ENCODE measurements at places on chromosomes 4 and X.

DNA sequence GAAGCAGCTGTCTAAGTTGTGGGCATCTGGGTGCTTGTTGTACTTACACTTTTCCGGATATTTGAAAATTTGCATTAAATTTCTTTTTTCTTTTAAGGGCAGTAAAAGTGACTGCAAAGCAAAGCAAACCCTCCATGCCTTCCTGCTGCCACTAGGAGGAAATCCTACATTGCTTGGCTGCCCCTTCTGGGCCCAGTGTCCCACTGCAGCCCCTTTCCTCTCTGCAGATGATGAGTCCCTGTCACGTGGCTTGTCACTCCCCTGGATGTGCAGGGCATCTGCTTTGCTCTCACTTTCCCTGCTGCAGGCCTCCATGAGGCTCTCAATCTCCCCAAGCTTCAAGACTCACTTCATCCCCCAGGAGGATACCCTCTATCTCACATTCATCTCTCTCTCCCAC lies 12.7 kb downstream of the TSR2 start:
- DNase-seq = no peak

GRCh38 chr4:46900082-46900481 lies 9.0 kb downstream of the COX7B2 start:
- no peak for DNase-seq

GRCh38 chr4:140710908-140711622 lies 45.1 kb downstream of the TBC1D9 start:
- no peak for DNase-seq

GRCh38 chr4:84218031-84218430 lies 281.1 kb downstream of the NKX6-1 start:
- DNase-seq = no peak

- no peak for DNase-seq
Observed at GRCh38 chrX:31649201-31649600, 577.4 kb upstream of the FTHL17 start.

- DNase-seq = no peak
Observed at GRCh38 chr4:123599061-123599919, 202.7 kb downstream of the SPRY1 start.

GRCh38 chr4:42995343-42995944 lies 102.9 kb downstream of the GRXCR1 start:
- no peak for DNase-seq

DNA sequence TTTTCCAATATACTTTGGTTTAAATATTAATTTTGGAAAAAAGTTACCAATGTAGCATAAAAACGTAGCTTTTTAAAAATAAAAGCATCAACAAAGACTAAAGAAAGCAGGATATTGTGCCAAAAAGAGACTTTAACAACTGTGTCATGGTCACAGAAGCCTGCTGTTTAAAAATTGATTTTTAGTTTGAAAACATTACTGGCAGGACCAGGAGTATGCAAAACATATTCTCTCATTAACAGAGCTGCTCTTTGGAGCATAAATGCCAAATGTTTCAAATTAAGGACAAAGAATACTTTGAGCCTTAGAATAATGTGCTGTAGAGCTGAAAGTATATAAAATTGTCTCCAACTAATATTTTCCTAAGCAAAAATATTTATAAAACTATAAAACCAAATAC lies 279.0 kb downstream of the ARAP2 start:
- no peak for DNase-seq

DNA sequence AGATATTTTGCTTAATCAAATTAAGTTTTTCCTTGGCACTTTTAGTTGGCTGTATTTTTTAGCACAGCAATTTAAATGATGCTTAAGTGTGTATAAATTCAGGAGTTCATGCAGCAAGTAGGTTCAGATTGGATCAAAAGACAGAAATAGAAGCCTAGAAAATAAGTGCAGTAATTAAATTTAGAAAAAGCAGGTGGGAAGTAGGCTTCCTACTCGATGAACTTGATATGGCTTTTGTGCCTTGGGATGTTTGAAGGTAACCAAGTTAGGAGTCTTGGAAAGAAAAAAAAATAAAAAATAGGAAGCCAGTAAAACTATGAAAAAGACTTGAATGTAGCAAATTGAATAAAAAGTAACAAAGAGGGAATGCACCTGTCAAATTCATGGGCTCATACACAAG lies 372.3 kb downstream of the SPOCK3 start:
- DNase-seq = no peak
